ENCODE measurements at places on chromosomes 2 and 18.

DNA sequence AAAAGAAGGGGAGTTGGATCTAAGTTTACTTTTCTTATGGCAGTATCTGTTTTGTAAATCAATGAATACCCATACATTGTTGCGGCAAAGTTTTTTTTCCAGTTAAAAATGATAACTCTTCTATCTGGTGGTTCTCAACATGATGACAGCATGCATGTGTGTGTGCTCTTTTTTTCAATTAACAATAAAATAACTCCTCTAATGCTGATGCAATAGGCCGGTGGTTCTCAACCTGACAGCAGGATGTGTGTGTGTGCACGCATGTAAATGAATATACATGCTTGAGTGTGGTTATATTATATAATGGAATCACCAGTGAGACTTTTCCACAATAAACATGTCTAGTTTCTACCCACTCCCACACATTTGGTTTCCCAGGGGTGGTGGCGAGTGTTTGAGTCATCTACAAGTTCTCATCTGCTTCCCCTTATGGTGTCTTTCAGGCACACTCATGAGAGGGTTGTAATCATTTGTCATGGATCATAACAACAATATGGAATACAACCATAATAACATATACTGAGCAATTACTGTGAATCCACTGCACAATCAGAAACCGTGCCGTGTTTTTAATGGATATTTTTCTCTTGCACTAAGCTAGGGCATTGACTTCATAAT, 31.2 kb downstream of the PARD3B start:
- DNase-seq, result no peak

DNA sequence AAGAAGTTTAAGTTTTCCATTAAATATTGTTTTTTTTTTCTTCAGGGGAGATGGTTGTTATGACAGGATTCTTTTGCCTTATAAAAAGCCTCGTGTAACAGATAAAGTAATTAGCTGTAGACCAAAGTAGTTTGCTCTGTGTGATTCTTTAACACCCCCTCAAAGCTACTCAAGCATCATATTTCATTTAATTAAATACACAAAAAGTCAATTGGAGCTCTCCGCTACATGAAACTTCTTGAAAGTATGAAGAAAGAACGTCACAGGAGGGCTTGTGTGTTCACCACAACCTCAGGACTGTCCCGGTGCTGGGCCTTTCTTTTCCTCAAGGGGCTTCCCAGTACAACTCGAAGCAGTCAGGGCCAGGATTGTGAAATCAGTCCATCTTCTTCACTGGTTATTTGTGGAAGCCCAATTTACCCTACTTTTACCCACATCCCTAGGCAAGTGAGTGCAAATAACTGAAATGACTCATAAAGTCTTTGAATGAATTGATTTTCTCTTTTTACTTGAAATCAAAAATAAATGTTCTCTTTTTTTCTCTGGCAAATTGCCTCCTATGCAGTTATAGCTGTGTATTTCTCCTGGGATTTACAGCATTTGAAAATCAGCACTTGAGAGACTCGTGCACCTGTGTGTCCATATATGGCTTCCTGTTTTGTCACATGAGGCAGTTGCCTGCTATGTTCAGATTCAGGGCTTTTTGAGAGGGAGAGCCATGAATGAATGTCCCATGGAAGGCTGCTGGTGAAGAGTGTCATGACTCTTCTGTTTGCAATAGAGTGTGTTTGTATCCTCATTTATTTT, 48.6 kb downstream of the LINC00305 start:
- DNase-seq, result peak; percentile 27

DNA sequence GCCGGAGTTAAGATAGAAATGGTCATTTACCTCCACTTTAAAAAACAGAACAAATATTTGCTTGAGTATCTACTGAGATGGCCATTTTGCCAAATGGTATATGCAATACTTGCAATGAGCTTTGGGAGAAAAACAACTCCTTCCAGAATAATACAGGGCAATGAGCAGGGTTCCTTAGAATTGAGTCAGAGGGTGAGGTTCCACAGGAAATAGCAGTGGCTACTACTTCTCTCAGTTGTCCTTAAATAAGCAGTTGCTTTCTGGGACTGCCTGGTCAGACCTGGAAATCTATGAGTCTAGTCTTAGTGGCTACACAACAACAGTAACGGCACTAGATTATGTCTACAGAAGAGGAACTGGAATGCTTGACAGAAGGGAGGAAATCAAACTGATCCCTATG, 80.9 kb upstream of the CCDC85A start:
- DNase-seq, result no peak

DNA sequence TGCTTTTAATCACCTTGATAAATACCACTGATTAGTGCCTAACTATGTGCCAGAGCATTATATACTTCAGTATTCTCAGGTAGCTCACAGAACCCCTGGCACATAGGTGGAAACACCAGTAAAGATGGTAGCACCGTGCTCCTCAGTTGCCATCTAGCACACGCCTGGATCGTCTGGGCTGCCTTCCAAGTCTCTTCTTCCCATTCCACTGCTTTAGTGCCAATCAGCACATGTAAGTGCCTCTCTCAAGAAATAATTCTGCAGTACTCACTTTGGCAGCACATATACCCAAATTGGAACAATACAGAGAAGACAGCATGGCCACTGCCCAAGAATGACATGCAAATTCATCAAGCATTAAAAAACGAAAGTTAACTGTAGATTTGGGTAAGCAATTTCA, 13.0 kb downstream of the POLR2D start:
- DNase-seq, result no peak

DNA sequence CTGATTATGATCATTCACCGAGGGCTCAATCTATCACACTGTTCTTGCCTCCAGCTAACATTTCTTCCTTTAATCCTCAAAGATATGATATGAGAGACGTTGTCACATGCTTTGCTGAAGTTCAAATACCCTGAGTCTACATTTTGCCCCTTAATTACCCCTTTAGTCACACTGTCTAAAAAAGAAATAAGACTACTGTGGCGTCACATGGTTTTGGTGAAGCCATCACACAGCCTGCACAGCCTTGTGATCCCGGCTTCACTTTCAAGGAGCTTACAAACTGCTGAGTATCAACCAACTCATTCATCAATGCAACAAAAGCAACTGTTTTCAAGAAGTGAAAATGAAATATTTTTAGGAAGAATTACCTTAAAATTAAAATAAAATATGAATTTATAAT, 31.9 kb upstream of the SOCS6 start:
- no peak for DNase-seq

DNA sequence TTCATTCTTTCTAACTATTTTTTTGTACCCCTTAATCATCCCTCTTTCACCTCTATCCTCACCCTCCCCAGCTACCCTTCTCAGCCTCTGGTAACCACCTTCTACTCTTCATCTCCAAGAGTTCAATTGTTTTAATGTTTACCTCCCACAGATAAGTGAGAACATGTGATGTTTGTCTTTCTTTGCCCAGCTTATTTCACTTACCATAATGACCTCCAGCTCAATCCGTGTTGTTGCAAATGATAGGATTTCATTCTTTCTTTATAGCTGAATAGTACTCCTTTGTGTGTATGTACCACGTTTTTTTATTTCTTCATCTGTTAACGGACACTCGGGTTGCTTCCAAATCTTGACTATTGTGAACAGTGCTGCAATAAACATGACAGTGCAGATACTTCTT, 22.1 kb upstream of the TMEM37 start:
- no peak for DNase-seq

- no peak for DNase-seq
Observed at GRCh38 chr18:31061945-31062344, 19.4 kb upstream of the DSC3 start.

DNA sequence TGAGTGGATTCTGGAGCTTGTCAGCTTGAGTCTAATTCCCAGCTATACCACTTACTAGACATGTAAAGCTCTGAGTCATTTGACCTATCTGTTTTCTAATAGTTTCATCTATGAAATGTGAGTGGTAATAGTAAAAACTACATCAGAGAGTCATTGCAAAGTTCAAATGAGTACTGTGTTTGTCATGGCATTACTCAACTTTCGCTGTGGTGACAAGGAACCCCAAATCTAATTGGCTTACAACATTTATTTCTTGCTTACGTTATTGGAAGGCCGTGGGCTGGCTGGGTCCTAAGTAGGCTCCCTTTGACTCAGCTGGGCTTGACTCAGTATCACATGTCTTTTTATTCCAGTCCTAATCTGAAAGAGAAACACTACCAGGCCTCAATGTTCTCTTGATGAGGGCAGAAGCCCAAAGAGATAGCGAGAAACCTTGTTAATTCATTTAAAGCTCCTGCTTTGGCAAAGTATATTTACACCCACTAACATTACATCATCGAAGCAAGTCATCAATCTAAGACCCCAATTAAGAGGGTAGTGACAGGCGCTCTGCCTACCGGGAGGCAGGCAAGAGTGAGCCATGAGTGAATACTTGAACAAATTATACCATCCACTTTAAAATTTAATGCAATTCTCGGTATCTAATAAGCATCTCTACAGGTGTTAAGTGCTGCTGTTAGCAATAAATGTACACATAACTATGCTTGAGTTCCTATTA, 431.8 kb upstream of the SPHKAP start:
- DNase-seq, result no peak

DNA sequence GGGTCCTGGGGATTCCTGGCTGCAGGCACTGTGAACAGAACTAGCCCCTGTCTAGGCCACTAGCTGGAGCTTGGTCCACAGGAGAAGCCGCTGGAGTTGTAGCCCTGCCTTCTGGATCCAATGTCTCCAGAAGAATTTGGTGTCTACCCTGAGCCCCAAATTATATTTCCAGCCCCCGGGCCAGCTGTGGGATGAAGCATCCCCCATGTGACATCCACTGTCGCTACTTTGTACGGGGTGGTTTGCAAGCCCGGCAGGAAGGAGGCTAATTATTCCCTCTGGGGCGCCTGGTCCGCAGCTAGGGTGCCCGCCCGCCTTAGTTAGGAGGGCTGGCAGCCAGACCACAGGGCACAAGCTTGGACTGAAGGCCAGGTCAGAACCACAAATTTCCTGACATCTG, 106.5 kb downstream of the SMAD7 start:
- no peak for DNase-seq

- no peak for DNase-seq
Observed at GRCh38 chr18:1050012-1050657, 145.5 kb downstream of the ADCYAP1 start.

DNA sequence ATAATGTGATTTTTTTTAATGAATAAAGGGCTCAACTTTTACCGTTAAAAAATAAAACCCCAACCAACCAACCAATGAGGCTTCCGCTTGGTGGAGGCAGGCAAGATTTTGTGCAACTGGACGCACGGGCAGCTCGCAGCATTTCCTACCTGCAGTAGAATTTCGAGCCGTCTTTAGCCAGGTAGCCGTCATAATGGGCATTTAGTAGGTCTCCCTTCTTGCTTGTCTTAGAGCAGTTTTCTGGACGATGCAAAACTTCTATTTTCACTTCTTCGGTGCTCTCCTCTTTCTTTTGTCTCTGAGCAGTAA, 316 bp downstream of the FKBP7 start:
- DNase-seq, result peak; percentile 27

GRCh38 chr2:85785027-85785822, 31.4 kb downstream of the ATOH8 start:
- DNase-seq, result no peak

DNA sequence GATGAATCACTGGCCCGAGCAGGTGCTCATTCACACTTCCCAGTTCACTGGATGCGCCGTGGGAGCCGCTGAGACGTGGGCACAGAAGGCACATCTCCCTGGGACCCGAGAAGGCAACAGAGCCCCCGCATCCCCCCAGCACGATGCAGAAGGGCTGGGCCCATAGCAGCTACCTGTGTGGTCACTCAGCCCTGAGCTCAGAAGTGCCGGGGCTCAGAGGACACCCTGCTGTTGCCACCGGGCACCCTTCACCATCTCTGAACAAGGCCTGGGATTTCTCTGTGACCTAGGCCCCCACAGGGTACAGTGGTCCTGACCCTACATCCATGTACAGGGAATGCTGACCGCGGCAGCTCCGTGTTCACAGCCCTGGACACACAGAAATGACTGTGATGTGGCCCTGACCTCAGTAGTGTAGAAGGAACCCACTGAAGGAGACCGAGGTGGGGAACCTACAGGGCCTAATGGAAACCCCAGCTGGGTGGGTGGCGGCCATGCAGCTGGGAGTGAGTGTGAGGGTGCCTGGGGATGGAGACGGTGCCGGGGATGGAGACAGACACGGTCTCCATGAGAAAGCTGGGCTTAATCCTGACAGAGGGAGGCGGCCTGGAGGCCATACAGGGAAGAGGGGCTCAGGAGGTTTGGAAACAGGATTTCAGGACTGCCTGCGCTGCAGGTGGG, 111.9 kb upstream of the OTOS start:
- no peak for DNase-seq

- no peak for DNase-seq
Observed at GRCh38 chr18:13463526-13464210, 245.1 kb downstream of the LDLRAD4 start.

GRCh38 chr2:232658217-232658785, 24.9 kb downstream of the EFHD1 start:
- DNase-seq, result no peak

DNA sequence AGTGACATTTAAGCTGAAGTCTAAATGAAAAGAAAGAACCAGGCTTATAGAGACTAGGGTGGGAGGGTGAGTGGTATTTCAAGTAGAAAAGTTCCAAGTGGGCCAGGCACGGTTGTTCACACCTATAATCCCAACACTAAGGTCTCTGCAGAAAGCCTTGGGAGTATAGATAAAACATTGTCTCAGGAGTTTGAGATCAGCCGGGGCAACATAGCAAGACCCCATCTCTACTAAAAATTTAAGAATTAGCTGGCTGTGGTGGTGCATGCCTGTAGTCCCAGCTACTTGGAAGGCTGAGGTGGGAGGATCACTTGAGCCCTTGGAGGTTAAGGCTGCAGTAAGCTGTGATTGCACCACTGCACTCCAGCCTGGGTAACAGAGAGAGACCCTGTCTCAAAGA, 143.4 kb upstream of the PKDCC start:
- DNase-seq, result no peak

- DNase-seq, result no peak
Observed at GRCh38 chr2:195490319-195490718, 166.7 kb upstream of the SLC39A10 start.

GRCh38 chr2:72140621-72140960, 7.1 kb downstream of the CYP26B1 start:
- no peak for DNase-seq

DNA sequence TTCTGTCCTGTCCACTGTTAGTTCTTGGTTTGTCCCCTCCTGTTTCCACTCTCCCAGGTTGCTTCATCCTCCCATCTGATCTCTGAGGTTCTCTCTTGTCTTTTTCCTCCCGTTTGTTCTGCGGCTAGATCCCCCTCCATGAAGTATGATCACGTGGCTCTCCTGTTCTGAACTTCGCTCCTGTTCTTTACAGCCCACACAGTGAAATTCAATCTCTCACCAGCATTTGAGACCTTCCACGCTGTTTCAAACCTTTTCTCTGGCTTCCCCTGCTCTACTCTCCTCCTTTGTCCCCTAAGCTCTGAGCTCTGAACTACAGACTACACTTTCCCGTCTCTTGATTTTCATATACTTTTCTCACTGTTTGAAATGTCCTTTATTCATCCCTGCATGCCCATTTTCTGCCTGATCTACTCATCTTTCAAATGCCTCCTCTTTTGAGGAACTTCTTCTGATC, 83.5 kb downstream of the OSBPL6 start:
- no peak for DNase-seq

DNA sequence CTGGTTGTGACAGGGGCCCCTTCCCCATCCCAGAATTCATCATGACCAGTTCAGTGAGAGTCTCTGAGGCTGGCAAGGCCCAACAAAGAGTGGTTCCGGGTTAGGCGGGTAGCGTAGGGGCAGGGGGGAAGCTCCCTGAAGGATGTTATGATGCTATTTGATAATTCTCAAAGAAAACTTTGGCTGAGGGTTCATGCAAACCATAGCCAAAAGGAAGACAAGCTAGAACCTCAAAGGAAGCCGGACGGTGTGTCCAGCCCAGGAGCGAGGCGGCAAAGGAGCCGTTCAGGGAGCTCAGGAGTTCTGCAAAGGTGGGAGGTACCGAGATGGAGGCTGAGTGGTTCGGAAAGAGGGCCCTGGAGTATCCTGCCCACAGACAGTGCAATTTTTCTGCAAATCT, 226.8 kb upstream of the RAB6C start:
- DNase-seq, result no peak

Data from NCI-H2171 (cell line).